ENCODE measurements at places on chromosomes 2 and 18.
A peak's percentile ranks its signal among the peaks of the same experiment; 100 is the strongest.

GRCh38 chr2:134341476-134341875, 87.6 kb downstream of the MGAT5 start:
- no peak for ATAC-seq

DNA sequence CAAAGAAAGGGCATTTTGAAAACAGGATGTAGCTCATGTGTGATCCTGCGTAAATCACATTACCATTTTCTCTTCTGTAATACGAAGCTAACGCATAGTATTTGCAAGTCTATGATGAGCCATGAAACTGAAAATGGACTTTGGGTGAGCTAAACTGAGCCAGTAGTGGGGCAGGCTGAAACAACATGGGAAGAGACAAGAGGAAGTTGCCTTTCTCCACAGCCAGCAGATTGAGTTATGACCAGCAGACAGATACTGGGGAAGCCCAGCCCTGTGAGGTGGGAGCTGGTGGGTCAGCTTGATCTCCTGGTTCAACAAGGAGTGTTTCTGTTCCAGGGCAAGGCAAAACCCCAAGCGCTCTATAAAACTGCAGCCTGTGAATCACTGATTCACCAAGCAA, 11.8 kb downstream of the CYRIA start:
- peak; percentile 25 for ATAC-seq

- no peak for ATAC-seq
These were observed 982.3 kb upstream of the DDX18 start for GRCh38 chr2:116832148-116832547.

- no peak for ATAC-seq
These were observed 220.2 kb downstream of the PDE11A start for GRCh38 chr2:177852389-177852788.

DNA sequence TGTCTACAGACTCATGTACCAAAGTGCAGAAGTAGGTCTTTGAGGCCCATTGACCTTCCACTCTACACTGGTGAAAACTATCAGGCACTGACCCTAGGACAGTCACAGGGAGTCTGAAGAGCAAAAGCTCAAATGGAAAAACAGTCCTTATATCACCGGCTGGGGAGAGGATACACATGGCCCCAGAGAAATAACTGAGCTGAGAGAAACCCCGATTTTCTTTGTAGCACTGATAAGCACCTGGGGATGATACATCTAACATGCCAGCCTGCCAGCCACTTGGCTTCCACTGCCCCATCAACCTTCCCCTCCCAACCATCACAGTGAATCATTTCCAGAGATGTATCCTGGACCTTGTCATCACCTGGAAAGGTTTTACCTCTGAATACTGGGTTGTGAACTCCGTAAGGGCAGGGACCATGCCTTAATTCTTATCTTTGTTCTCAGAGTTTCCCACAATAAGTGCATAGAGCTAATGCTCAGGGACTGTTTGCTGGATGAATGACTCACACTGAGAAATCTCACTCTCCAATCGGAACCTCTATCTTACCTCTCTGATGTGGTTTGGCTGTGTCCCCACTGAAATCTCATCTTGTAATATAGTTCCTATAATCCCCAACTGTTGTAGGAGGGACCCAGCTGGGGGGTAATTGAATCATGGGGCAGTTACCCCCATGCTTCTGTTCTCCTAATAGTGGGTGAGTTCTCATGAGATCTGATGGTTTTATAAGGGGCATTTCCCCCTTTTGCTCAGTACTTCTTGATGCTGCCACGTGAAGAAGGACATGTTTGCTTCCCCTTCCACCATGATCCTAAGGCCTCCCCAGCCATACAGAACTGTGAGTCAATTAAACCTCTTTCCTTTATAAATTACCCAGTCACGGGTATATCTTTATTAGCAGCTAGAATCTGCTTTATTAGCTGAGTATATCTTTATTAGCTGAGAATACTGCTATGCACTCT, 37.1 kb downstream of the EVA1A start:
- no peak for ATAC-seq

DNA sequence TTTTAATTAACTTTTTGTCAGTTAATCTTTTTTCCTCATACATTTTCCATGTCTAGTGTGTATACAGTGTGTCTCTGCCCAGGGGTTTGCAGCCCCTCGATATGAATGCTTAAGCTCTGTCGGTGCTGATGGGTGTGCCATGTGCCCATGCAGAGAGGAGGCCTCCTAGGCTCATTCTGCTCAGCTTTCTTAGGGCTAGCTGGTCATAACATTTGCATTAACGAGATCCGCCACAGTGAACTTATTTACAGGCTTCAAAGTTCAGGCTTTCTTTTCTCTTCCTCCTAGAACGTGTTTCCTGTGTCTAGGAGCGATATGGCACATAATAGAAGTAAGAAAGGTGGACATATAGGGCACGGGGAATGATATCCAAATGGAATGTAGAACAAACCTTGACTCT, 783.3 kb downstream of the PLCL1 start:
- no peak for ATAC-seq

DNA sequence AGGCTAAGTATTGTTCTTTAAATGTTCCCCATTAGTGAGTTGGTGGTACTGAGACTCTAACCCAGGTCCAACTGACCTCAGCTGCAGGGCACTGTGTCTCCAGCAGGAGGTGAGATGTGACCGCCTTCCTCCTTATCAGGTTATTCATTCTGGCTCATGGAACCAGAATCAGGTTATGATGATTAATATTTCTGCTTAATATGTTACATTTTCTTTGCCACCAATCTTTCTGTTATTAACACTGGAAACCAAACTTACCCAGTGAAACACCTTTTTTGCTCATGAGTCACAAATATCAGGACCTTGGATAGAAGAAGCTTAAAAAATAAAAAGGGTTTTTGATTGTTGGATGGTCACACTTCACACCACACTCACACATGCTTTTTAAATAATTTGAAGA, 85.4 kb downstream of the DPP4 start:
- ATAC-seq = peak; percentile 61

GRCh38 chr2:158894078-158894477, 74.4 kb upstream of the TANC1 start:
- no peak for ATAC-seq

GRCh38 chr2:156192468-156192867, 140.1 kb downstream of the NR4A2 start:
- peak; percentile 60 for ATAC-seq

DNA sequence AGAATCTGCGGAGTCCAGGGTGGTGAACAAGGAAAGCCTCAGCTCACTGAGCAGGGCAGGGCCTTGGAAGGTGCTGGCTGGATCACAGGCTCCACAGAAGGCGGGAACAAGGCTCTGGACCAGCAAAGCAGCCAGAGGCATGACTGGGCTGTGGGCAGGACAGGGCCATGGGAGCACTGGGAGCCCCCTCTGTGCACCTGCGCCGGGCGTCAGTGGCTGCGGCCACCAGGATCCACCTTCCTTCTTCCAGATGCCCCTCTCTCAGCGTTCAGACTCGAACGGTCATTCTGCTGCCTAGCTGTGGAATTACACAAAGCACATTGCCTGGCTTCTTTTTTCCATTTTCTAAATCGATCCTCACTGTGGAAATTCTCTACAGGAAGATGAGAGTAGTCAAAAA, 621.2 kb downstream of the GALR1 start:
- ATAC-seq = no peak

GRCh38 chr2:208315081-208315788, 49.2 kb downstream of the PIKFYVE start:
- no peak for ATAC-seq

- no peak for ATAC-seq
These were observed 11.9 kb downstream of the ACKR3 start for GRCh38 chr2:236581546-236581945.
